ENCODE measurements at places on chromosomes 7 and 10.

DNA sequence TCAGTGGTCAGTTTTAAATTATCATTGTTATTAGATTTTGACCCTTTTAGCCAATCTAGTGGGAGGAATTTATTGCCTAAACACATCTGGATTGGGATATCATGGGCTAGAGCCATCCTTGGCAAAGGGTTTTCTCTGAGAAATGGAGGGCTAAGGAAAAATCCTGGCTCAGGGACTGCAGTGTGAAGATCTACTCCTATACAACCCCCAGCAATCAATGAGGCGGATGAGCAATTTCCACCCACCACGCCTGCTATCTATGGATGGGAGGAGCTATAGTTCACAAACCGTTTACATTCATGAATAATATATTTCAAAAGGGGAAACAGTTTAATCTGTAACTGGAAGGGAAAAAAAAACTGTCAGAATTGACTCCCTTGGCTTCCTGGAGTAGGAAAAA lies 2.7 kb downstream of the CAV1 start:
- no peak for DNase-seq

DNA sequence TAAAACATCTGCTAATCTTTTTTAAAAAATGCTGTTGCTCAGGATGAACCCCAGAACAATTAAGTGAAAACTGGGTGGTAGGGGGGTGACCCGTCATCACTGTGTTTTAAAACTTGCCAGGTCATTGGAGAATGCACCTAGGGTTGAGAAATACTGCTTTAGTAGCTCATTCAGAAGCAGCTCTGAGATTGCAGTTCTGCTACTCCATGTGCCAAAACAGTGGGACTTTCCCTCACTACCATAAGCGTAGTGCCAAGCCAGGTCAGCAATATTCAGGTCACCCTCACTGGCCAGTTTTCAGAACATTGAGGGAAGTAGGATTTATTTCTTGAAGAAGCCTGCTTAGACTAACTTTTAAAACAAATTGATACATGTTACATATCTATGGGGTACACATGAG lies 5.2 kb downstream of the STEAP2 start:
- DNase-seq = no peak

DNA sequence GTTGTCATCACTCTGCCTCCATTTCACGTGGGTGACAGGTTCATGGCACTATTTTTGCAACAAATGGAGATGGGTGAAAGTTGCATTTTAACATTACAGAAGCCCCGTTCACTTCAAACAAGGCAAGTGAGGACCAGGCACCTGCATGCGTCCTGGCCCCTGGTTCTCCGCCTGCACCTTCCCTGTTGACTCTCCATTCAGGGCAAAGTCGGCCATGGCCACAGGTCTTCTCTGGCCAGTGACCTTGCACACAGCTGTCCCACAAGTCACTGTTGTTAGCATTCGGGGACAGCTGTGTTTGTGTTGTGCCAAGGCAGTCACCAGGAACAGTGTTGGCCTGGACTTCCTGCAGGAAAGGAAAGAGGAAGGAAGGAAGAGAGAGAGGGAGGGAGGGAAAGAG lies 554.9 kb downstream of the TCERG1L start:
- no peak for DNase-seq

GRCh38 chr10:46294641-46295220 lies 7.9 kb downstream of the ANTXRL start:
- DNase-seq = no peak

- peak; percentile 93 for DNase-seq
These were observed 525.8 kb downstream of the KIF20B start for GRCh38 chr10:90227217-90227656.

DNA sequence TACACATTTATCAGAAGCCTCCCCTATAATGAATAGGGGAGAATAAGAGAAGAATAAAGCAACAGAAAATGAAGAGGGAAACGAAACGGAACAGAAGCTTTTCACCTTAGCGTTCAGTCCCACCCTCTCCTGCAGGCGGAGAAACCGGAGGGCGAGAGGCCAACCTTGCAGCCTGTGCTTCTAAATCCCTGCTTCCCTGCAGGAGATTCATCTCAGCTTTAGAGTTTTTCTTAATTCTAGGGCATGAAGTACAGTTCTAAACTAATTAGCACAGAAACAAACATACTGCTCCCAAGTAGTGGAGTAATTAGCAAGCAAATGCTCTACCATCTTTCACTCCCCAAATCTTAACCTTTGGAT lies 107.2 kb downstream of the CUBN start:
- DNase-seq = no peak

DNA sequence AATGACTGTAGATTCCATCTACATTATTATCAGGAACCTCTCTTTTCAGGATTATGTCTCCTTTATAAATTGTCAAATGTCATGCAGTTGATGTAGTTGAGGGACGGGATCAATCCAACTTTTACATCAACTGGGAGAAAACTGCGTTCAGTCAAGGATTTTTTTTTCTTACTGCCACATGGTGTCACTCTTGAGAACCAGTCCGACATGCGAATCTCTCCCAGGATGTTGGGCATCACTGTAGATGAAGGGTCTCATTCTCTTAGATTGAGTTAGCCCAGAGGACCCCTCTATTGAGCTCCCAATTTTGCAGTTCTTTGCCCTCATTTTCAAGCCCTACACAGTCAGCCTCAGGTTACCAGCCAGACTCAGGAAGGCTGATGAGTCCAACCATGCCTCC lies 120.3 kb upstream of the PTPRZ1 start:
- DNase-seq = no peak

DNA sequence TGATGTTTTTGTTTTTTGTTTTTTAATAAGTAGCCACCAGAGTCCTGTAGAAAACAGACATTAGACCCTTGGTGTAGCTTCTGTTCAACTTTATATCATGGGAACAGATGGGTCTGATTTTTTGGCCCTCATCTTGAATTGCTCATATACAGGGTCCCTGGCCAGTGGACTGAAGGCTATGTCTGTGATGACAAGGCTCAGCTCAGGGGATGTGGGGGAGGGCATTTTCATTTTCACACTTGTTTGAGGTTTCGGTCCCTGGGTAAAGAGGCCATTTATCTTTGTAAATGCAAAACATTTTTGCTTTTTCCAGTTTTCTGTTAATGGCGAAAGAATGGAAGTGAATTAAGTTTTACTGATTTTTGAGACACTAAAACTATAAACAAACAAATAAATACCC lies 257.6 kb upstream of the PHYHIPL start:
- DNase-seq = no peak

- no peak for DNase-seq
These were observed 4.8 kb downstream of the INA start for GRCh38 chr10:103281753-103282152.

DNA sequence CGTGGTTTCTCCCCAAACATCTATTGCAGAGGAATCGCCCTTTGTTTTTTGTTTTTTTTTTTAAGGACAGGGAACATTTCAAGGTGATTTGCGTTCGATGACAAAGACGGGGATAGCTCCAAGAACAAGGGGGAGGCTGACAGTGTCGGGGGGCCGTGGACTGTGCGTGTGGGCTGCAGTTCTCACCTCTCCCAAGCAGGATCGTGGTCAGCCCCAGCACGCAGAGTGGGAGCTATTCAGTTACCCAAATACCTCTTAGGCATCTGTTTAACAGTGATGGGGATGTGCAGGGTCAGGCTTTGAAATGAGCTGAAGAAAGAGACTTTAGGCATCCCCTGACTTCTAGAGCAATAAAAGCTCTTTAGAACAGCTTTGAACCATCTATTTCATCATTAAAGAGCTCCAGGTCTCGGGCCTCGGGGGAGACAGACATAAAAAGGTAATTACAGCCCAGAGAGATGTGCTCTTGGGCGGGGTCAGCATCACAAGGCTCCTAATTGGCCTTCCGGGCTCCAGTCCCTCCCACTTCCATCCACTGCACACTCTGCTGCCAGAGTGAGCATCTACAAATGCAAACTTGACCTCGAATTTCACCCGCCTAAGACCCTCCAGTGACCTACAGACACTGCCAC lies 97.3 kb downstream of the MYL10 start:
- no peak for DNase-seq

DNA sequence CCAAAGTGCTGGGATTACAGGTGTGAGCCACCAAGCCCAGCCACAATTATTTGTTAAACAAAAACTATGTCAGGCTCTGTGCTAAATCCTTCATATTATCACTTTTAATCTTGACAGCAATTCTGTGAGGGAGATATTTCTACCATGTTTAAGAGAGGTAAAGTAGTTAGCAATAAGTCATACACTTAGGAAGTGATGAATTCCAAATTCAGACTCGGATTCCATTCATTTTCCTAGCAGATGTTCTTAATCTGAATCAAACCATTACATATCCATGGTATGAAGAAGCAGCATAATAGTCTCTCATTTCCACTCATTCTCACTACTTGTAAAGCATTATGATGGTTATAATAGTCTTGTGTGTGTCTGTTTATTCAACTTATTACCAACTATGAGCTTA lies 2.9 kb upstream of the CD36 start:
- DNase-seq = no peak

DNA sequence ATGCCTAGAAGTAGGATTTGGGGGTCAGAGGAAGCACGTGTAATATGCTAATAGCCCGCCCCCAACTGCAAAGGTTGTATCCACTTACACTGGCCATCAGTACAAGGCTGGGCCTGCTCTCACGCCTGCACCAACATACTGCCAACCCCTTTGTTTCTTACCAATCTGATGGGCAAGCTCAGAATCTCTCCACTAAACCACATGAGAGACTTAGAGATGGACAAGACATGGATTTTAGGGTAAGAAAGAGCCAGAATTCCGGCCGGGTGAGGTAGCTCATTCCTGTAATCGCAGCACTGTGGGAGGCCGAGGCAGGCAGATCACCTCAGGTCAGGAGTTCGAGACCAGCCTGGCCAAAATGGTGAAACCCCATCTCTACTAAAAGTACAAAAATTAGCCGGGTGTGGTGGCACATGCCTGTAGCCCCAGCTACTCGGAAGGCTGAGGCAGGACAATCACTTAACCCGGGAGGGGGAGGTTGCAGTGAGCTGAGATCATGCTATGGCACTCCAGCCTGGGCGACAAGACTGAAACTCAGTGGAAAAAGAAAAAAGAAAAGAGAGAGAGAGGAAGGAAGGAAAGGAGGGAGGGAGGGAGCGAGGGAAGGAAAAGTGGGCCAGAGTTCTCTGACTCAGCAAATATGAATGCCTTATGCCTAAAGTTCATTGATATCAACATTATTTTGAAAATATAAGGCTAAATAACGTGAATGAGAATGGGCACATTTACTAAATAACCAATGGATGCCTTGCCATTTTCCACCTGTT lies 162.2 kb downstream of the SLIT1 start:
- no peak for DNase-seq

- no peak for DNase-seq
These were observed 203.2 kb downstream of the AHR start for GRCh38 chr7:17501441-17502212.

DNA sequence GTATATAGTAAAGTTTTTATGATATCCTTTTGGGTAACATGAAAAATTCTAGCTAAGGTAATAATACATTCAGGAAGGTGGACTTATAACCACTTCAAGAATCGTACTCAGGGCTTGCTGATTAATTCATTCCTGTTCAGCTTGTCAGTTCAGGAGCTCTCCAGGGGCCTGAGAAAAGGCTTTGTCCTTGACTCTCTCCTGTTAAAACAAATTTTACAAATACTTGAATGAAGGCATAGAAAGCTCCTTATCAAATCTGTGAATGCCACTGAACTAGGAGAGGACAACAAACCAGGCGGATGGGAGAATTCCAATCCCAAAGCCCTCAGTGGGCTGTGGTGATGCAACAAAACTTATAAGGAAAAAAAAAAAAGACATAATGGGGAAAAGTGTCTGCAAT lies 354.5 kb upstream of the ZMIZ1 start:
- DNase-seq = no peak

DNA sequence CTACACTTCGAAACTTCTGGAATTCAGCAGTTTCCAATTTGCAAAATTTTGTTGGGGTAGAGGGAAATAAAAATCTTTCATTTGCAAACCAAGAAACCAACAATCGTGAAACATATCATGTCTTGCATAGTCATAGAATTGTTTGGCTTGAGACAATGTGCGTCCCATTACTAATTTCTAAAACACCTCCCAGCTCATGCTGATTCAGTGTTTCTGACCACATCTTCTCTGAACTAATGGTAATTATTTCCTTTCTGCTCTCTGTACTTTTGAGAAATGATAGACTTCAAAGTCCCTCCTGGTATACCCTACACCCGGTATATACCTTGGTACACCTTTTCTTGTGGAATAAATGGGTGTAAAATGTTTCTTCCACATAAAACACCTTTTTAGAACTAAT lies 41.8 kb upstream of the TSPAN13 start:
- DNase-seq = no peak

- DNase-seq = no peak
These were observed 731.8 kb downstream of the SUGCT start for GRCh38 chr7:40866601-40867000.

GRCh38 chr7:75892634-75893272 lies 13.9 kb downstream of the RHBDD2 start:
- DNase-seq = peak; percentile 72

DNA sequence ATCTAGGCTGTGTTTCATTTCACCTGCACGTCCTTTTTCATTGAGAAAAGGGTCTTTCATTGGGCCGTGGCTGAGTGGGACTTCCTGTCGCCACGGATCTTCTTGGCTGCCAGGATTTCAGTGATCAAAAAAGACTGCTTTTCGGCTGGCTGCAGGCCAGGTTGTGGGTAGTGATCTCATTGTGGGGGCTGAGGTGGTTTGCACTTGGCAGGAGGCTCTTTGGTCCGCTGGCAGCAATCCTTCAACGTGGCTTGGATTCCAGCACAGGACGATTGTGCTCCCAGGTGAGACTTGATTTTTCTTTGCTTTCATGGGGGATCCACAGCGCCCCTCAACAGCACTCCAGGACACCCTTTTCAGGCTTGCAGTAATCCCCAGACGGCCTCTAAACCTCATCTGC lies 29.0 kb upstream of the ZNF273 start:
- DNase-seq = no peak

DNA sequence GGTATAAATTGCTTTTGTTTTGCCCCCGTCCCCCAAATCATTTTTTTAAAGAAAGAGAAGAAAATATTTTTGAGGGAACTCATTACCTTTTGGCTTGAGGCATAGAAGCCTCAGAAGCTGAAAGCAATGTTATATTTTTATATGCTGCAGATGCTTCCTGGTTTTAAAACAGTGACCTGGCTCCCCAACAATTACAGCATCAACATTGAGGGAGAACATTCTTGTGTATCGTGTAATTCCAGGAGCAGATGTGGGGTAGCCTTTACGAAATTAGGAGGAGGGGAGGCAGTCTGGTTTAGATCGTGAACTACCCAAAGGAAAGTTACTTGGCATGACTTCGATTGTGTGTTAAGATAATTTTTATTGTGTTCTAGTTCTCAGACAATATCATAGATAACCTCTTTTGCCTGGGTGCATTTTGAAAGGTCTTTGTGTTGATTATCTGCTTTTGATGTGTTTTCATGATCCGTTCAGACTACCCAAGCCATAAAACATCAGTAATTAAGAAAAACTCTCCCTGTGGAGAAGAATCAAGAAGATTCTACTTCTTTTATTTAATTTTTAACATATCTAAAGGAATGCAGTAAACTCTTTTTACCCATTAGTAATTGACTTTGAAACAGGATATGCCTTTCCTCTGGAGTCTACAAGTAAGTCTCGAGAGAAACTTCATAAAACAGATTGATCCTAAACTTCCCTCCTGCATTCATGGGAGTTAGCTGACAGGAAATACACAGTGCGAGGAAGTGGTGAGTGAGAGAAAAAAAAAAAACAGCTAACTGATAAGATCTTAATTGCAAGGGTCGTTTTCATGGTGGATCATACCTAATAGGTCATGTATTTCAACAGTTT lies 141.4 kb downstream of the KIAA1217 start:
- DNase-seq = no peak

GRCh38 chr7:82039621-82040020 lies 269.8 kb upstream of the HGF start:
- no peak for DNase-seq

All from RWPE1 (cell line).